Right ventricle myocardium inferior (tissue), 1 donor: ENCODE measurements at places on chromosomes 1 and 21. TPM values are rescaled to one million over a fixed set of nuclear protein-coding genes. Genes with fewer than 3 reads are reported as not detected.

DNA sequence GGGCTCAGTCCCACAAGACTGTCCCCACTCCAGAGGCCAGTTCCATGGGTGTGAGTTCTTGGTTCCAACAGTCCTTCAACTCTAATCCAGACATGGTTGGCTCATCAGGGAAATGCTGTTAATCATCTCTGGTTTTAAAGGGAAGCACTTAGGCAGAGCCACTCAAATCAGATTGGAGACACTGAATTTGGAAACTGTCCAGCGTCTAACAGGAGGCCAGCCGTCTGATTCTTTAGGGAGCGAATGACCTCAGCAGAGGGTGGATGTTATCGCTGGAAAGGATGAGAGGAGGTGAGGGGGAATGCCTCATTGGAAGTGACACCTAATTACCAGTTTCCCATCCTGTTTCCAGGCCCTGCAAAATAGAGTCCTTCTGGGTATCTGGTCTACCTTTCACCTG, 22.8 kb upstream of the LRRC38 start:
- no peak for DNase-seq

DNA sequence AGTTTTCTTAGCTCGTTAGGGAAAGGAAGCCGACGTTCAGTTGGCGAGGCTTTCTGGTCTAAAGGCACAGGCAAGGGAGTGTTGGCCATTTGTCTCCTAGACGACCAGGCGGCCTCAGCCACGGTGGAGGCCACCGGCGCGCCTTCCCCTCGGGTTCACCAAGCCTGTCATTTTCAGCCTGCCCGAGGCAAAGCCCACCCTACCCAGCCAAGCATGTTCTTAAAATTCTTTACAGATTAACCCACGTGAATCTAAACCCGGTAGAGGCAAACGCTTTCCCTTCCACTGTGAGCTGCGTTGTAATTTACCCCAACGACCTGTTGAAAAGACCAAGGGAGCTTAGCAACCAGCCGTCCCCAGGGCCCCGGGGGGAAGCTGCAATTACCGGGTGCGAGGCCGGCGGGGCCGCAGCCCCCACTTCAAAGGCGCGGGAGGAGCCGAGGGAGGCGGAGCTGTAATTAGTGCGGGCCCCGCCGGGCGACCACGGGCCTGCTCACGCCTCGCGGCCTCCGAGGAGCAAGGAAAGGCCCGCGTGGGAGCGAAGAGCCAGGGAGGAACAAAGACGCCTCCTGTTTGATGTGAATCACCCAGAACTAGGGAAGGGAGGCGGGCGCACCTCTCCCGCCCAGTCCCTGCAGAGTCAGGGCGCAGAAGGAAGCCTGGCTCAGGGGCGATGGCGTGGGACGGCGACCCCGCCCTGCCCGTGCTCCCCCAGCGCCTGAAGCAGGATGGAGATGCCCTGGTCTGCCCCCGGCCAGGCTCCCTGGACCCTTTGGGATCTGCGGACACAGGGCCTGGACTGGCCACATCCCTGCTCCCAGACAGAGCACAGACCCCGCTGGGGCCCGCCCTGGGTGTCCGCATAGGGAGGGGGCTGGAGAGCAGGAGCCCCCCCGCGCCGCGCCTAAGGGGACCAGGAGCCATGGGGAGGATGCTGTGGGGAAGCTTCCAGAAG, 12.1 kb upstream of the TSPEAR start:
- no peak for DNase-seq

DNA sequence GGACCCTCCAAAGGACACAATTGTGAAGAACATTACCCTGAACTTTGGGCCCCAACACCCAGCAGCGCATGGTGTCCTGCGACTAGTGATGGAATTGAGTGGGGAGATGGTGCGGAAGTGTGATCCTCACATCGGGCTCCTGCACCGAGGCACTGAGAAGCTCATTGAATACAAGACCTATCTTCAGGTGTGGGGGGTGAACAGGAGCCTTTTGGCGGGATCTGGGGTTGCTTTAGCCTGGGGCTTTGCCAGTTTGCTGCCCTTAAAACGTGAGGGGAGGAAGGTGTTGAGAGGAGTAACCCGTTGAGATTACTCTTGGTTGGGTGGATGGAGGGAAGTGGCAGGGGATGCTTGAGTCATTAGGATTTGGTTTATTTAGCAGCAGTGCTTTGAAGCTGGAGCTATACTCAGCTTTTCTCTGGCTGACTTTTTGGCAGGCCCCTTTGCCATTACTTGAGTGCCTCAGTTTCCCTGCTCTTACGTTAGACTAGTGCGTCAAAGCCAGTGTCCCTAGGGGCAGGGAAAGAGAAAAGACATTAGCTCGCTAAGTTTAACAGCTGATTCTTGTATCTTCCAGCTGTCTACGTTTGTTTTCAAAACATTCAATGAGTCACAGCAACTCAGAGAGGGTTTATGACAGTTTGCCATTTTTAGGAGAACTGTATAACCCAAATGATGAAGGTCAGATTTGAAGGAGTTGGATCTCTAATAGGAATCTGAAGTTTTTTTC, 4.4 kb downstream of the NDUFS2 start:
- no peak for DNase-seq

GRCh38 chr1:181013144-181013543, 9.5 kb downstream of the STX6 start:
- DNase-seq, result no peak

ARTN gene
- 0.49 TPM for total RNA-seq

- no peak for DNase-seq
These were observed 32.9 kb upstream of the ATP2B4 start for GRCh38 chr1:203593723-203594122.

- DNase-seq, result no peak
These were observed 31.6 kb downstream of the RGS5 start for GRCh38 chr1:163170975-163171676.

OR2W3 gene
- not detected for total RNA-seq

CD52 gene
- 6.5 TPM for total RNA-seq

- no peak for DNase-seq
These were observed 31.4 kb downstream of the GNG12 start for GRCh38 chr1:67801903-67802302.

DNA sequence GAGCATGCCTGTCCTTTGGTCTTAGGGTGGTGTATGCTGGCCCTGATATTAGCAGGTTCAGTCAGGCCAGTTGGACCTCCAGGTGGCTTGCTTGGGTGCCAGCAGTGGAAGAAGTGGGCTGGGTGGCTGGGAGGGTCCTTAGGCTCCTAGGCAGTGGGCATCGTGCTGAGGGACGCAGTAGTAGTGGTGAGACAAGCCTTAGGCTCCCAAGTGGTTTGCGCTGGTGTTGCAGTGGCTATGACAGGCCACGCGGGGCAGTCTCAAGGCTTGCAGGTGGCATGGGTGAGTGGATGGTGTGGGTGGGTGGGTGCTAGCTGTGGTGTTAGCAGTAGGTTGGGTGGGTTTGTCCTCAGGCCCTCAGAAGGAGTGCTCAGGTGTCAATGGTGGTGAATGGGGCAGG, 162.3 kb downstream of the FMN2 start:
- DNase-seq, result no peak

DNA sequence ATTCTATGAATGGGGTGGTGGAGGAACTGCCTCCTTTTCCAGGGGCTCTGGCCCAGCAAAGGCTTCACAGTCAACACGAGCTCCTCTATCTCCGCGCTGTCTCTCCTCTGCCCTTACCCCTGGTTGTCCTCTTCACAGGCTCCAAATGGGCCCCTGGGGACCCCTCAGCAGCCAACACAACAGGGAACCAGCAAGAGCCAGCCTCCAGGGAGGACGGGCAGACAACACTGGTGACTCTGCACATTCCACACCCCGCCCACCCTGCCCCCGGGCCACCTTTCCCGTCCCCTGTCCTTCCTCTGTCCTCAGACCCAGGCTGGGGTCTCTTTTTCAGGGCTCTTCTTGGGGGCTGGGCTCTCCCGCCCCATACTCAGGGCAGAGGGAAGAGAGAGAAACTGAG, 17.5 kb upstream of the ETV3 start:
- DNase-seq, result no peak

GRCh38 chr1:115544131-115544530, 97.6 kb upstream of the VANGL1 start:
- no peak for DNase-seq

- DNase-seq, result no peak
These were observed 427.2 kb downstream of the KIF26B start for GRCh38 chr1:245582026-245582425.

- DNase-seq, result no peak
These were observed 24.8 kb upstream of the THEM4 start for GRCh38 chr1:151934048-151934493.
